Stimulated activated CD4-positive, alpha-beta T cell treated with anti-CD3 and anti-CD28 coated beads, Interleukin-15, amount 100 ng/mL, for 48 hours (primary cell): ENCODE measurements at places on chromosomes 13 and 19.

GRCh38 chr13:22198641-22199217 lies 527.9 kb downstream of the FGF9 start:
- DNase-seq: no peak

- DNase-seq: no peak
Observed at GRCh38 chr13:114055766-114056165, 76.7 kb downstream of the RASA3 start.

- DNase-seq: no peak
Observed at GRCh38 chr13:99378985-99379733, 72.0 kb upstream of the GPR183 start.

GRCh38 chr19:53621885-53622740 lies 9.7 kb upstream of the DPRX start:
- no peak for DNase-seq

DNA sequence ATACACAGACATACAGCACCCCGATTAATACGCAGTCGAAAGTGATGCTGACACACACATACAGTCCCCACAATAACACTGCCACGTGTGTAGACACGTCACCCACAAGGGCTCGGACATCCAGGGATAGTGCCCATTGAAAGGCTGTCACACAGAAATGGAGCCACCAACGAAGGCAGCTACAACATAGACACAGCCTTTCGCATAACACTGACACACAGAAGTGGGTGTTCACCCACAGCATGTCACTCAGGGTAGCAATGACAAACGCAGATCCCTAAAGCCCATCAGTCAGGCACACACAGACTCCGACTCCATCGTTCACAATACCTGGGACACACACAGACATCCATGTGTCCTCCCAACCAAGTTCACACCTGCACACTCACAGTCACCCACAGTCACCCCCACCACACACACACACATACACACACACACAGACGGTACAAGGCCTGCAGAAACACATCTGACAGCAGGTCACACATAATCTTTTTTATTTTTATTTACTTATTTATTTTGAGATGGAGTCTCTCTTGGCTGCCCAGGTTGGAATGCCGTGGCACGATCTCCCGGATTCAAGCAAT lies 10.4 kb upstream of the NANOS3 start:
- DNase-seq: no peak

GRCh38 chr13:104086210-104086609 lies 1020.0 kb upstream of the SLC10A2 start:
- DNase-seq: no peak

DNA sequence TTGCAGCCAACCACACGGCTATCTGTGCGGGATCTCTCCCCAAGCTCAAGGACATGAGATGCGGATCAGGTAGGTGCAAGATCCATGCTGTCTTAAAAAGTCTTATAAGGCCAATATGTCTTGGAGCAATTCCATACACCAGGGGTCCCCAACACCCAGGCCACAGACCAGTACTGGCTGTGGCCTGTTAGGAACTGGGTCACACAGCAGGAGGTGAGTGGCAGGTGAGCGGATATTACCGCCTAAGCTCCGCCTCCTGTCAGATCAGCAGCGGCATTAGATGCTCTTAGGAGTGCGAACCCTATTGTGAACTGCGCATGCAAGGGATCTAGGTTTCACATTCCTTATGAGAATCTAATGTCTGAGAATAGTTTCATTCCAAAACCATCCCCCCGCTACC lies 68.8 kb upstream of the ZNF599 start:
- DNase-seq: no peak

GRCh38 chr19:8361921-8362793 lies 1.8 kb upstream of the ANGPTL4 start:
- DNase-seq: peak; percentile 31

DNA sequence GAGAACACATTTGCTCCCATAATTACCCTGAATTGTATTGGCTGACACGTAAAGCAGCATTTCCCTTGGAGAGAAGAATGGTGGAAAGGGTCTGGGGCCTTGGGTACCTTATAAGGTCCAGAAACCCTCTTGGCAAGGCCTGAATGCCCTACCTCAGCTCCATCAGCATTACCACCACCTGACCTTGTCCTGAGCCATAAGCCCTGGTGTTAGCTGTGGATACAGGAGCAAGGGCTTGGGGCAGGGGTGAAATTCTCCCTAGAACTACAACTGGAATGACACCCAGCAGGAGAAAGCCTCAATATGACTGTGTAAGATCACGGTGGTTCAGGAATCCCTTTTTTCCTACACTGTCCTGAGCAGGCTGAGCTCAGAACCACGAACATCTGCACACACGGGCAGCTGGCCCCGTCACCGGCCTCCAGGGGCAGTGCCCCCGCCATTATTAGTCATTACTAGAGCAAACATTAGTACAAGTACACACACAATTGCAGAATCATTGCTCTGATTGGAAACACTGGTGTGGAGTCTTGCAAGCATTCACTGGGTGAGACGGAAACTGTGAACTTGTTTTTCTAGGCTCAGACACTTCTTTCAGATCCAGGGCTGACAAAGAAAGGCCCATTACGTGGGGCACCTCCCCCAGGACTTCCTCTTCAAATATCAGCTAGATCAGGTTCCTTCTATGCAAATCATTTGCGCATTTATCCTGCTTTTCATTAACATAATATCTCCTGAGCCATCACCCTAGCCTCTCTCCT lies 26.8 kb upstream of the MTIF3 start:
- DNase-seq: no peak

DNA sequence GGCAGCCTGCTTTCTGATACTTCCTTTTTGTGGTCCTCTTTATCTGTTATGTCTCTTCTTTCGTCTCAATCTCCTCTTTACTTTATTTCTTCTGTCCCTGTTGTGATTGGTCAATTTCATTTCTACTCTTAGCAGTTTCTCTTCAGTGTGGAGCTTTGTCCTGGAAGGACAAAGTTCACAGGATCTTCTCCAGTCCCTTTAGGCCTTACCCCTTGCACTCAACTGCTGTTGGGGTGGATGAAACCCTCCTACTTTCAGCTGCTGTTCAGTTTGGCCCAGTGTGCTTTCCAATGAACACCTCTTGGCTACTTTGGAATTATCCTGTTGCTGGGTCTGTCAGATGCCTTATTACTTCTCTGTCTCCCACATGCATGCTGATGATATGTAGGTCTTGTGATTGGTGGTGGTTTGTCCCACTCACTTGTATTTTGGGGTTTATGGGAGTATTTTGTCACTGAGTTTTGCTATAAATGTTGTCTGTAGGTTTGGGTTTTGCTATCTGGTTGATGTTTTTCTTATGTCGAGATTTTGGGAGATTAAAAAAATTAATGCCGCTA lies 24.8 kb downstream of the WDR62 start:
- no peak for DNase-seq

- DNase-seq: no peak
Observed at GRCh38 chr13:77470986-77471385, 64.5 kb upstream of the SCEL start.

GRCh38 chr13:34914416-34914815 lies 27.7 kb upstream of the NBEA start:
- DNase-seq: no peak

DNA sequence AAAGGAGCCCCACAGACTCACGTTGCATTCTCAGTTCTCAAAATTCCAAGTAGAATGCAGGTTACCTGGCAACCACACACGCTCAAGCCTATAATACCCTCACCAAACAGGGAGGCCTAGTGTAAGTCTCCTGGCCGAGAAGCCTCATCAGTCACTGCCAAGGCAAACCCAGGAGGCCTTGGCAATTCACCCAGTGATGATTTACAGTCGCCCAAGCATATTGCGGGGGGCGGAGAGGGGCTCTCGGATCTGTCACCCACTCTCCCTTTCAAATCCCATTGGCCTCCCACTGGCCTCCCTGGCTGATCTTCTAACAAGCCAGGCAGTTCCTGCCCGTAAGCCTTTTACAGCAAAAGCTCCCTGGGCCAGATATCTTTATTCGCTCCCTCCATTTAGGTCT lies 1.1 kb downstream of the AKAP8L start:
- no peak for DNase-seq

- no peak for DNase-seq
Observed at GRCh38 chr13:90483906-90484305, 863.6 kb upstream of the MIR17HG start.

DNA sequence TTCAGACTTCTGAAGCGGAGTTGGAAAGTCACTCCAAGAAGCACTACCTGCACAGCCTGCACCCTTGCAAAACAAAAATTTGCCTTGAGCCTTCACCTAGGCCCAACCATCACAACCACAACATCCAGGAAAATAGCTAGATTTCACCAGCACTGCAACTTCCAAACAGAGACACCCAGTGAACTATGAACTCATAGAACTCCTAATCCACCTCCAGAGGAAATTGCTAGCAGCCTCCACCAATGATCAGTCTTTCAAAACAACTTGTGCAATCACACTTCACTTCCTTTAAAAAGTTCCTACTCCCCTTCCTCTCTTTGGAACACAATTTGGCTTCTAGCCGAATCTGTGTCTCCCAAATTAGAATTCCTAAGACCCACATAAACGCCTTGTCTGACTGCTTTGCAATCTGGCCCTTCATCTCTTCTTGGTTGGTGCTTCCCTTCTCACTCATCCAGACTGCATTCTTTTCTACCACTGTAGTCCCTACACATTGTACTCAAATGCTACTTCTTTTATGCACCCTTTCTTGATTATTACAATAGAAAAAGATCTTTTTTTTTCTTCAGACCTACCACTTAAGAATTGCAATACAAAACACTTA lies 489.2 kb upstream of the ARGLU1 start:
- no peak for DNase-seq

GRCh38 chr19:48608798-48609263 lies 2.3 kb downstream of the SPACA4 start:
- DNase-seq: no peak

- no peak for DNase-seq
Observed at GRCh38 chr13:97979051-97979450, 25.6 kb downstream of the IPO5 start.

GRCh38 chr13:42211704-42212464 lies 60.1 kb upstream of the AKAP11 start:
- no peak for DNase-seq

DNA sequence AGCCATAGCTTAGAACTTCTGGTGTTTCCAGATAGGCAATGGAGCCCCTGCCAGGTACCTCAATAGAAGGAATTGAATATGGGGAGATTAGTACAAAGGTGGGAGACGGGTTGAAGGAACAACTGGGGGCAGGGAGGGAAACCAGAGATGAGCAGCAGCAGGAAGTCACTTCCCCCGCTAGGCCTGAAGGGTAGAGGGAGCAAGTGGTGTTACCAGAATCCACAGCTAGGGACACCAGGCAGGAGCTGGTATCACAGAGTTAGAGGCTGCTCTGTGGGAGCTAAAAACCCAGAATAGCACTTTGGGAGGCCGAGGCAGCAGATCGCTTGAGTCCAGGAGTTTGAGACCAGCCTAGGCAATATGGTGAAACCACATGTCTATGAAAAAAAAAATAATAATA lies 15.3 kb upstream of the HNRNPUL1 start:
- no peak for DNase-seq

DNA sequence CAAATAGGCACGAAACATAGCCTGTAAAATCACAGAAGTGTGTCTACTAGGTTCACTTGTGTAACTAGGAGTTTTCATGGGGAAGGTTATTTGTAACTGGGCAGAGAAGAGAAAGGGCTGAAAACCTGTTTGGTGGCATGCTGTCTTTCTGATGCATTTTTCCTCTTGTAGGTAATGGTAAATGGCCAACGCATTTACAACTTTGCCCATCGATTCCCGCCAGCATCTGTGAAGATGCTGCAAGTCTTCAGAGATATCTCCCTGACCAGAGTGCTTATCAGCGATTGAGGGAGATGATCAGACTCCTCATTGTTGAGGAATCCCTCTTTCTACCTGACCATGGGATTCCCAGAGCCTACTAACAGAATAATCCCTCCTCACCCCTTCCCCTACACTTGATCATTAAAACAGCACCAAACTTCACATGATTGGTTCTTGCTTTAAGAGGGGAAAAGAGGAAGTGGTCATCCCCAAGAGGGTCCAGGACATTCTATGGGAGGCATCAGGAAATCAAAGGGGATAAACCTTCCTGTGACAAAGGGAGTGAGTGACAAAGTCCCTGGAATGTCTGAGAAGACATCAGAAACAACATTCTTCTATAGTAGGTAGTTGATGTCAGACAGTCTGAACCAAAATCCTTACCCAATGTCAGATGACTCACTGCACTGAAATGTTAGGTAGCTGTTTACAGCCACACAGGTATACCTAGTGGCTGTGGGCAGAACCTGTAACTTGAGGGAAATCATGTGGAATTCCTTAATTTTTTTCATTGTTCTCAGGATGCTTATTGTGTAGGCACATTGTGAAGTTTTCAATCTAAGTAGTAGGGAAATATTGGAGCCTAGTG lies 5.0 kb downstream of the LGALS14 start:
- DNase-seq: no peak

- DNase-seq: no peak
Observed at GRCh38 chr13:29106651-29107050, 286.5 kb downstream of the MTUS2 start.

- no peak for DNase-seq
Observed at GRCh38 chr13:27280009-27280656, 9.5 kb downstream of the RASL11A start.

GRCh38 chr19:2491130-2491801 lies 15.3 kb downstream of the GADD45B start:
- DNase-seq: no peak

DNA sequence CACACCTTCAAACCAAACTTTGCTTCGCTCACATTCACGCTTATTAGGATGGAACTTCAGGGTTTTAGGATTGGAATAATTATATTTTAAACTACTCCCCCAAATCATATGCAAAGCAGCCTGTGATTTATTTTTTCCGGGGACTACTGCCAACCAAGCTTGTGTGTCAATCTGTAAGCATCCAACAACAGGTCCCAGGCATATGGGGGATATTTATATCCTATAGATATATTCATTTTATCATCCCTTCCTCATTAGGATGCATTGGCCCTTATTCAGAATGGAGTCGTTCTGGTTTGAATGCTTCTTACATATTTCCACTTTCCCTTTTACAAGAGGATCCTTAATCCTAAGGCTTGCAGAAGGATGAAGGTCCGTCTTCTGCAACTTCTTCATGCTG lies 8.8 kb upstream of the C19orf84 start:
- no peak for DNase-seq

DNA sequence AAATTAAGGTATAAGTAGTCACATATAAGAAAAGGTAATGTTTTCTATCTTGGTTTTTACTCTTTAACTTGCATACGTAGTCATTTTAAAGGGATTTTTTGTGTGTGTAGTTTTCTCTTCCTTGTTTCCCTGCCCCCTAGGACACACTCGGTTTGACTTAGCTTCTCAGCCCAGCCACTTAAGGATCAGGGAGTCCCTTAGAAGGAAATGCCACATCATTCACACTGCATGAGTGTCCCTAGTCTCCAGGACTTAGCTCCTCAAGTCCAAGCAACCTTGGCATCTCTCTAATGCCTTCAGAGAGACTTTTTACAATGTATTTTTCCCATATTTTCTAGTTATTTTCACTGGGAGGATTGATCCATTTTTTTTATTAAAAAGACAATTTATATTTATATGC lies 1407.7 kb downstream of the EFNB2 start:
- DNase-seq: no peak
